HFFc6 (cell line): ENCODE measurements at places on chromosomes 3 and 15.

GRCh38 chr3:79521221-79521848 is 246.5 kb downstream of the ROBO1 start:
- peak; percentile 20 for DNase-seq

DNA sequence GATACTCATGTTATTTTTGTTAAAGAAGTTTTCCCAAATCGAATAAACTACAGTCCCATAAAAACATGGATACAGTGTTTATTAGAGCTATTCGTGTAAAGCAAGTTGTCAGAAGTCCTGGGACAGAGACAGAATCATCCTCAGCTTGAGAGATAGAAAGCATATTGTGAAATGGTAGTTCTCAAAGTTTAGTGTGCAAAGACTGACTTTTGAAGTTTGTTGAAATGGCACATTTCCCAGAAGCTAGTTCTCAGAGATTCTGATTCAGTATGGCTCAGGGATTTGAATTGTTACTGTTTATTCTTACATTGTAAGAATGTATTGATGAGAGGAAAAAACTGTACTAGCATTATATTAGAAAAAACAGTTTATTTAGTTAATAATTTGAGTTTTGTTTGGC is 22.1 kb downstream of the GABRR3 start:
- DNase-seq: peak; percentile 1

GRCh38 chr15:52262364-52262763 is 33.2 kb downstream of the MYO5C start:
- no peak for DNase-seq

- DNase-seq: no peak
Measured at GRCh38 chr3:66907136-66907535, 91.0 kb upstream of the KBTBD8 start.

DNA sequence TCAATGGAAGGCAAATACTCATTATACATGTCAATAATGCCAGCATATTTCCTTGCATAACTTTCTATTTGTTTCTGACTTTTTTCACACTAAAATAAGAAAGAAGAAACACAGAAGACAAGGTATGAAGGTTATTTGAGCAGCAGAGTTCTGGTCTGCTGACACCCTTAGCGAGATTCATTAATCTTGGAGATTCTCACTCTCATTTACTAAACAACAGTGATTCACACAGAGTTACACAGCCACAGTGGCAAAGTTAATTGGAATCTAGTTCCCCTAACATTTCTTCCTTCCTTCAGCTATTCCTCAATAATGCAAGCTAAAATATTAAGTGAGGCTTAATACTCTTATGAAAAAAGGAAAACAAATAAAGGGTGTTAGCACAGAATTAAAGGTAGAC is 1044.0 kb downstream of the IGSF11 start:
- no peak for DNase-seq

DNA sequence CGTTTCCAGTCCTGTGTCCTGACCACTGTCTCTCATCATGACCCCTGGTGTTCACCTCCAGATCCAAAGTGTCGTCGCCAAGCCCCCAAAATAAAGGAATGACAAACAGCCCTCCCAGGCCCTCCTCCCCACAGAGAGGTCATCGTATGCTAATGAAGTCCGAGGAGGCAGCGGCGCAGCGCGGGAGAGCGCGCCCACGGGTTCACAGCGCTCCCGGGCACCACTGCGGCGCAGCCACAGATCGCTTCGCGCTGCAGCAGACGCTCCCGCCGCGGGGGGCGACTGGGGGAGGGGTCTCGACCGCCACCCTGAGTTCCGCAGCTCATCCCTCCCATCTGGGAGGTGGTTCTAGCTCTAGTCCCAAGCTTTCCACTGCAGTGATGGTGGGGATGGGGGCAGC is 1.3 kb downstream of the DGKG start:
- no peak for DNase-seq

GRCh38 chr15:89127054-89127702 is 38.9 kb downstream of the ABHD2 start:
- no peak for DNase-seq

- DNase-seq: no peak
Measured at GRCh38 chr3:129689036-129689435, 82.6 kb upstream of the PLXND1 start.

GRCh38 chr3:13950042-13950441 is 70.2 kb upstream of the WNT7A start:
- no peak for DNase-seq

DNA sequence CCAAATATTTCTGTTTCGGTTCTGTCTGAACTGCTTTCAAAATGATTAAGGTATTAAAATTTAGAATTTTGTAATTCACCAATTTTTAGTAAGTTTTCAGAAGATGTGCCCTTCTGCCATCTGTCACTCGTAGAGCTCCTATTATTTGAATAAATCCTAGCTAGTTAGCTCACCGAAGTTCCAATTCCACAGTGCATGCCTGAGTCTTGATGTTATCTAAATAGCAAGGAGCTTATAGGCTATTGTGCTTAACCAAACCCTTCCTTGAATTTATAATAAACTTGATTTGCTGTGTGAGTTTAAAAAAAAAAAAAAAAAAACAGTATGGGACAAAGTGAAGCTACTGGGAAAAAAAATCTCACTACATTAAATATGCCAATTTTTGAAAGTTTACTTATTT is 18.7 kb downstream of the ATP13A3 start:
- no peak for DNase-seq
